ENCODE measurements at places on chromosomes 6 and 20. TPM values are rescaled to one million over a fixed set of nuclear protein-coding genes. Genes with fewer than 3 reads are reported as not detected.

KCNK5 gene
- 42.7 TPM for total RNA-seq

BTN1A1 gene
- not detected for total RNA-seq

CLIC5 gene
- 149 TPM for total RNA-seq

APOM gene
- 2.2 TPM for total RNA-seq

WASF1 gene
- 16.0 TPM for total RNA-seq

STX16 gene
- 70.4 TPM for total RNA-seq

CYP24A1 gene
- not detected for total RNA-seq

MEI4 gene
- total RNA-seq, result not detected

DNAH8 gene
- 0.03 TPM for total RNA-seq

RRAGD gene
- 17.6 TPM for total RNA-seq

TENT5A gene
- 29.5 TPM for total RNA-seq

RAET1E gene
- 0.58 TPM for total RNA-seq

ANKRD60 gene
- not detected for total RNA-seq

BRPF3 gene
- 74.8 TPM for total RNA-seq

KIF6 gene
- 0.85 TPM for total RNA-seq

CST9L gene
- total RNA-seq, result not detected

PRSS35 gene
- not detected for total RNA-seq

SNAI1 gene
- total RNA-seq, result 4.5 TPM

HRH3 gene
- 0.09 TPM for total RNA-seq

HTR1E gene
- not detected for total RNA-seq

ZNF318 gene
- total RNA-seq, result 16.9 TPM

C6orf163 gene
- 3.8 TPM for total RNA-seq

DDX43 gene
- 2.3 TPM for total RNA-seq

NHLRC1 gene
- 1.8 TPM for total RNA-seq

TULP4 gene
- 122 TPM for total RNA-seq

LPA gene
- 0.22 TPM for total RNA-seq

MCHR2 gene
- not detected for total RNA-seq

MAFB gene
- total RNA-seq, result 3.8 TPM

SSTR4 gene
- total RNA-seq, result not detected

RIPPLY2 gene
- total RNA-seq, result 1.3 TPM

CYP39A1 gene
- total RNA-seq, result 5.3 TPM

SLC17A1 gene
- total RNA-seq, result not detected

GJA1 gene
- total RNA-seq, result 10.9 TPM

SPATS1 gene
- not detected for total RNA-seq

TBXT gene
- not detected for total RNA-seq

WFDC8 gene
- total RNA-seq, result not detected

RNF182 gene
- total RNA-seq, result 0.09 TPM

HLA-DRB5 gene
- 50.3 TPM for total RNA-seq

GNAS-AS1 gene
- total RNA-seq, result 1.4 TPM

PAQR8 gene
- total RNA-seq, result 81.4 TPM

Data from mucosa of descending colon (tissue), 3 donors.